ENCODE measurements at places on chromosomes 12 and 14.
A peak's percentile ranks its signal among the peaks of the same experiment; 100 is the strongest.

DNA sequence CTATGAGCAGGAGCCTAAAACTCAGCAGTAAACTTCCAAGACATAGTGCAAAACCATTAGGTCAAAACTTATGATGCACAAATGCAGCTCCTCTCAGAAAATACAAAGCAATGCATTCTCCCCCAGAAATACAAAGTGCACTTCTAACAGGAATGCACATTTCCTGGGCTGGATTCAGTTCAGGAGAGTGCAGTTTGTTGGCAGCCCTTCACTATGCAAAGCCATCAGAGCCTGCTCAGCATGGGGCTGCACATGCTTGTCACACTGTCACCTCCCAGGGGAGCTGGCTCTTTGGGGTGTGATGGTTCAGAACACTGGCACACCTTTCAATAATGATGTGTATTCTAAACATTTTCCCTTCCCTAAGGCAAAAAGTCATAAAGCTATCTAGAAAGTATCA lies 110.4 kb downstream of the KCNK10 start:
- DNase-seq = no peak

GRCh38 chr12:104582739-104583138 lies 126.0 kb downstream of the CHST11 start:
- no peak for DNase-seq

GRCh38 chr12:128259556-128260070 lies 7.4 kb upstream of the TMEM132C start:
- no peak for DNase-seq

GRCh38 chr12:52515927-52516831 lies 4.0 kb downstream of the KRT5 start:
- no peak for DNase-seq

DNA sequence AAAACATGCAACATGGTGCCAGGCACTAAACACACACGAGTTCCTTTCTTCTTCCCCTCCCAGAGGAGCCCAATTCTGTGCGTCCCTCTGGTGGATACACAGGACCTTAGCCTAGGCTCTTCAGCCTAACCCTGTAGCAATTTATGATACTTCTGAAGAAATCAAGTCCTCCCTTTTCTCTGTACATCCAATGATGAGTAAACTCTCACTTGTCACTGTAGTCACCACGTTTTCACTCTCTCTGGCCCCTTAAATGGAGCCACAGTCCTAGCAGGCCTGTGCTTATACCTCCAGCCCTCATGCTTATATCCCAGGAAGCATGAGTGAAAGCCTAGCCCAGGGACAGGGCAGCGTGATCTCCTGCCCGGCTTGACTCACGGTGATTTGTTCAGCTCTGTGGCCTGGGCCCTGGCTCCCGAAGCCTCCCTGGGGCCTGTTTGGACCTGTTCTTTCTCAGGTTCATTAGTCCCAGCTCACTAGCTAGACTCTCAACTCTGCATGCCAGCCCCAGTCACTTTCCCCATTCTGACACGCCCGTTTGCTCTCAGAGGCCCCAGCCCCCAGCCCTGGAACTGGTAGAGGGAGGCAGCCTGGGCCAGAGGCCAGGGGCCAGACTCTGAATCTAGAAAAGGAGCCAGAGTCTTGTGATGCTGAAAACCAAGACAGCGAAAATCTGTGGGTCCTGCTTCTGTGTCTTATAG lies 24.1 kb upstream of the PLEKHG3 start:
- no peak for DNase-seq

DNA sequence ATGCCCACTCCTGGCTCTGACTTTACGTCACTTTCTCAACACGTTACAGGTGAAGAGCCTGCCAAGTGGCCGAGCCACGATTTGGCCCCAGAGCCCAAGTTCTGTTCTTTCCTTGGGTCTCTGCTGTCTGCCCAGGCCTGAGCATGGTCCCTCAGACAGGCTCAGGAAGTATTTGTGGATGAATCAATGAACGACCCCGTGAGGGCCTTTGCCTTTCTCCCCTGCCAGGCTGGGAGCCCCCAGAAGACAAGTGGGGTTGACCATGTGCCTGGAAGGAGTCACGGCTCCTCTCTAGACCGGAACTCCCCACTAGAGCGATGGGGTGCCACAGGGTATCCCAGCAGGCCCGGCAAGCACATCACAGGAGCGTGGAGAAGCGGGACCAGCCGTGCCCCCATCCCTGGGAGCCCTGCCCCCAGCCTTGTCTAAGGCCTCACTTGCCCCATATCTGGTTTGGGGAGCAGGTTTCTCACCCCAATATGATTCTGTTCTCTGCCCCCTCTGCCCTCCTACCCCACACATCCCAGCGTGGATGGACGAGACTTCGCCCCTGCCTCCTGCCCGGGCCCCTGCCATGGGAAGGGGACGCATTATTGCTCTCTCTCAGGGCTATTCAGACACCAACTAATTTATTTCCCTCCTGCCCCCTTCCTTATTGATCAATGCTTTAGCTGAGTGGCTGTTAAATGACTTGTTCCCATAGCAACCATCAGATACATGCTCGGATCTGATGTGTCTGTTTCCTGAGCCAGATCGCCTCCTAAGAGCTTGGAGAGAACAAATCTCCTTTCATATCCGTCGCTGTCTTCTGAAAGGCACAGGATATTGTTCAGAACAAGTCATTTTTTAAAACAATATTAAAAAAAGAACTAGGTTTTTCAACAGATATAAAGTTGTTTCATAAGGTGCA lies 69.0 kb downstream of the DIO3 start:
- DNase-seq = no peak

DNA sequence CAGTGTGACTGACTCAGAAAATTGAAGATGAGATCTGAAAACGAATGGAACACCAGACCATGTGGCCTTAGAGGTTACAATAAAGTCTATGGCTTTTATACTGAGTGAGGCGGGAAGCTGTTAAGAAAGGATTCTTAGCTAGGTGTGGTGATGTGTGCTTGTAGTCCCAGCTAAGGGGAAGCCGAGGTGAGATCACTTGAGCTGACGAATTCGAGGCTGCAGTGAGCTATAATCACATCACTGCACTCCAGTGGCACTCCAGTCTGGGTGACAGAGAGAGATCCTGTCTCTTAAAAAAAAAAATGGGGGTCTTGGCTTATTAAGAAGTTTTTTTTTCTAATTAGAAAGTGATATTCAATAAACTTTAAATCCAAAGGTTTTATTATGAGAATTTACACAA lies 678.6 kb downstream of the TMTC2 start:
- DNase-seq = no peak

DNA sequence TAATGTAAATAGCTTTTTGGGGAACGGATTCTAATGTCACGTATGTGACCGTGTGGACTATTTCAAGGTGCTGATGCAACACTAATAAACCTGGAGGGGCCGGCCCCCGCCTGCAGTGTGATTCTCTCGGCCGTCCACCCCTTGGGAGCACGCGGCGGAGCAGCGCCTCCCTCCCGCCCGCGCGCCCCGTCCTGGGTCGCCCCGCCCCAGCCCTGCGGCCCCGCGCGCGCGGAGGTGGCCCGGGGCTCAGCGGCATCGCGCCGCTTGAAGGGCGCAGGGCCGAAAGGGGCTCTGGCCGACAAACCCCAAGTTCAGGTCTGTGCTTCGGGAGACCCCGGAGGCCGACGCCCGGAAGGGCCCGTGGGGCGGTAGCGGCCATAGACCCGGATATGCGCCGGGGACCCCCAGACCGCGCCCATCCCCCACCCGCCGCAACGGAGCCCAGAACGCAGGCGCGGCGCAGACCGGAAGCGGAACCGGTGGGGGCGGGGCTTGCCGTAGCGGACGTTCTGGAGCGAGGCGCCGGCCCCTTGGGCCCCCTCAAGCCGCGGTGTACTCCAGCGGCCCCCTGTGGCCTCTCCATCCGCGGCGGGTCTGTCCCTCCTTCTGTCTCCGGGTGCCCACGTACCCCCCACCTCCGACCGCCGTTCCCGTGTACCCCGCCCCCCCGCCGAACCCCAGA lies at the start of gene TEX22:
Gene TEX22, plus strand, starts transcription at position 495 of the 682 bp plus-strand sequence. CDS start 803 bp downstream, outside the sequence.
- DNase-seq = peak; percentile 94

DNA sequence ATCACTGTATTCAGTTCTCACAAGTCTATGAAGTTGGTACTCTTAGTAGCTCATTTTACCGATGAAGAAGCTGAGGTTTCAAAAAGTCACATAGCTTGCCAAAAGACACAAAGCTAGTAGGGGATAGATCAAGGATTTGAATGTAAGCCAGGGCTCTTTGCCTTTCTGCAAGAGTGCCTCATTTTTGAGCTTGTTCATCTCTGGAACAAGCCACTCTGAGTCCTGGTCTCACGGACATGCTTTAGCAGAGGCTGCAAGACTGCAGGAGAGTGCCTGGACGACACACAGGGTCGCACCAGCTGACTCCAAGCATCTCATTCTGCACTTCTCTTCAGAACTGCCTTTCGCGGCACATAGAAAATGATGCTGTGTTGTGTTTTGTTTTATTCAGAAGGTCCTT lies 3.7 kb downstream of the NUAK1 start:
- no peak for DNase-seq

GRCh38 chr12:132674561-132674960 lies 12.6 kb downstream of the POLE start:
- DNase-seq = no peak
